Activated naive CD4-positive, alpha-beta T cell treated with anti-CD3 and anti-CD28 coated beads, Interleukin-2, amount 10 ng/mL, durations not matched to agents 7 days and 5 days (primary cell): ENCODE measurements at places on chromosomes 1 and 21.

DNA sequence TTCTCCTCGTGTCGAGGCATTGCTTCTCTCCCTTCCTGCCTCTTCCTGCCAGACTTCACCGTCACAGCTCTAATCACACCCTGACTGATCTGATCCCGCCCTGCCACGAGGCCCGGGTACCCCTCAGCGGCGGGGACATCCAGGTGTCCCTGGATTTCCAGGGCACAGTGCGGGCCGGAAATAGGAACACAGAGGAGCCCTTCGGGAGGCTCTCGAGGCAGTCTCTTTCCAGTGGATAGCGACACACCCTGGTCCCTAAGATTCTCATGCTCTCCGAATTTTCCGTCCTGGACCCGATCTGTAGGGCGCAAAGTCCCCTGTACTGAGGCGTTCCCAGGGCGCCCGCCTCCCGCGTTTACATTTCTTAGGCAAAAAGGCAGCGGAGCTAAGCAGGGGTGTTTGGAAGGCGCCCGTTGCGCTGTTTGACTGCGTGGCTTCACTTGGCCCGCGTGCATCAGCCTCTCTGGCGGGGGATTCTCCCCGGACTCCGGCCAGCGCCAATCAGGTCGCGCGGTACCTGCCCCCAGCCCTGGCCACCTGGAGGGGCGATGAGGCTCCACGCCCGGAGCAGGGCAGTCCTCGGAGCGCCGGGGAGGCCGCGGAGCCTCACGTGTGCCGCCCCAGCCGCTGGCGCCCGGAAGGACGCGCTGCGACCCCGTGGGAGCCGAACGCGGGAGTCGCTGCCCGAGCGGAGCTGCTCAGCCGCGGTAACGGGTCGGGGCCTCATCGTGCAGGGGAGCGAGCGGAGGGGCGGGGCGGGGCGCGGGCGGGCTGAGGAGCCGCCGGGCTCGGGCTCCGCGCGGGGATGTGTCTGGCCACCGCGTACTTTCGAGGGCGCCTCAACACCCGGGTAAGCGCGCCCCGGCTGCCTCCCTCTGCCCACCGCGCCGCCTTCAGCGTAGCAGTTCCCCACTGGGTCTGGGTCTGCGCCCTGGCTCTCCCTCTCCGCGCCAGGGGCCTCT lies at the start of gene FAM163A:
FAM163A (plus strand) TSS at position 575 of the 962 bp plus-strand sequence. CDS start 69,807 bp downstream, outside the sequence.
- peak; percentile 23 for DNase-seq

DNA sequence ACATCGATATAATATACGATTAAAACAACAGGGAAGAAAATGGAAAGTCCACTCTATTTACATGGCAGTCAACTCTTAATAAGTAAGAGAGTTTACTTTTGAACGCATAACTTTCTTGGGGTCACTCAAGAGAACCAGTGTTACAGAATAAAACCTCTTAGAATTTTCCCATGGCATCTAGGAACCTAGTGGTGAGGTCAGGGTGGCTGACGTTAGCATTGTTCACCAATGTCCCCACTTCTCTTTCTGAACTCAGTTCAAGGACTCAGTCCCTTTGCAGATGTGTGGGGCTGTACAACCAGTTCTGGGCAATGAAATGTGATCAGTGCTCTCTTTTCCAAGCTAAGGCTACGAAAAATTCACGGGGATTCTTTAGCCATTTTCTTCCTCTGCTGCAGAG lies 2.6 kb upstream of the RNF2 start:
- DNase-seq = no peak

DNA sequence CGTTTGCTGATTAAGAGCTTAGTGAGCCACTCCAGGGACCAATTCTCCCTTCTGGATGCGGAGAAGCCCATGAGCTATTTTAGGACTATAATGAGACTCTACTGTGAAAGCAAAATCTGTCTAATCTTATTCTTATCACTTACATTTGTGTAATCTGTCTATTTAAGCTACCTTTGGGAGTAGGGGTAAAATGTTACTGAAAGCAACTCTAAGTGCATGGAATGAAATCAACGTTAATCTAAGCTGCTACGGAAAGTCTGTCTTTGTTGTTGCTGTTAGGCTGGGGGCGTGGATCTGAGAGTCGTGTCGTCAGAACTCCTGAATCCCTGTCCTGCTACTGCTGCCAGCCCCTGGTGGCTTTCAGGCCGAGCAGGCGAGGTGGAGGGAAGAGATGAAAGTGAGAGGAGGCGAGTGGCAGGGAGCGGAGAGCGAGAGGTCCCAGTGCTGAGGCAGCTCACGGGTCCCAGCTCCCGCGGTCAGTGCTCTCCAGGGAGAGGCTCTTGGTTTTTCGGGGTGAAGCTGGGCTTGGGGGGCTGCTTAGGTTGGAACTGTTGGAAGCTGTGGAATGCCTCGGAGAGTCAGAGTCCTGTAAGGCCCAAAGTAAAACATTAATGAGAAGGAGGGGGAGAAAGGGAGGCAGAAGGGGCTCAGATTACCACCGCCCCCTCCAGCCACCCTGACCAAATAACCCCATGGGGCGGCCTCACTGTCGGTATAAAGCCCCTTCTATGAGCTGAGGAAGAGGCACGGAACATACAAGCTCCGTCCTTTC lies 53.9 kb downstream of the COQ8A start:
- DNase-seq = no peak

GRCh38 chr1:22075718-22076117 lies 23.2 kb downstream of the CDC42 start:
- DNase-seq = no peak

GRCh38 chr1:185811073-185811709 lies 77.0 kb downstream of the HMCN1 start:
- no peak for DNase-seq

DNA sequence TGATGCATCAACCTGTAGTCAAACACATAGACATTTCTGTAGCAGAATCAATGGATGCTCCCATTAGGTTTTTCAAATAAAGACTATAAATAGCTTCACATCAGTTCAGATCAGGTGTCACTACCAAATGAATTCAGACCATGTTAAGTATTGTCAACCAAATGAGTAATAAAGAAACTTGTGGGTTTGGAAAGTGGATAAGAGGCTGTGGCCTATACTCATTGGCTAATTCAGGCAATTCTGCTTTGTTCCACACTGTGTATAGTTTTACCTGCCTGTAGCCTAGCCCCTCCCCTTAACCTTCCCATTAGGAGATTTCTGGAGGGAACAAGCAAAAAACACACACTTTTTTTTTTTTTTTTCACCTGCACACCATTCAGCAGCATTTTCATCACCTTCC lies 321.2 kb downstream of the HLX start:
- DNase-seq = no peak

GRCh38 chr21:34792504-34793089 lies 123.8 kb downstream of the CLIC6 start:
- DNase-seq = no peak

DNA sequence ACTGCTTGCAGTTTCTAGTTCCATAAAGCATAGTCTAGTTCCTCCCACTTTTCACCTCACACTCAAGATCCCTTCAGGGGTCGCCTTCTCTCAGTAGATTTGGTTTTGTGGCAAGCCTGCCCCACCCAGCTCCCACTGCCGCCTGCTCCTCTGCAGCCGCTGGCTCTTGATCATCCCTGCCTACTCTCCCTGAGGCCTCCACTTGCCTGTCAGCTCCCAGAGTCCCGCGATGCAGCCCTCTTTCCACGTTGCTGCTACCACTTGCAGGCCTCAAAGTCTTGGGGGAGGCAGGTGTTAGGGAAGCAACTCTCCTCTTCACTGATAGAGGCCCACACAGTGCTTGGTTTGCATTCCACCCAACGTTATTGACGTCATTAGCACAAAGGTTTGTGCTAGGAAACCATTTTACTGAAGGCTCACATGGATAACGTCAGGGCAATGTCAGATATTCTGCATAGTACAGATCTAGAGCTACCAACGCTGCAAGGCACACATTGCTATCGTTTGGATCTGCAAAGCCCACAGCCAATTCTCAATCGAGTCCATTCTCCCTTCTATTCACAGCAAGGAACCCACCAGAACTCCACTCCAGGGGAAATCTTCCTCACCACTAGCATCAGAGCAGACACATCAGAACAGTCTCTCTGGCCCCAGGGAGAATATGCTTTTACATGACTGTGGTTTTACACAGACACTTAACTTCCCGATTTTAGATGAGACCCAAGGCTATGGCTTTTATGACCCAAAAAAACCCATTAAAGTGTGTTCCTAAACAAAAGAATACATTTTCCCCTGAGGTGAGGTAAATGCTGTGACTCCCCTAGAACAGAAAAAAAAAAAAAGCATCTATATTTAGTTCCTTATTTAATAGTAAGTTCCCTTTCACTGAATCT lies 519.5 kb upstream of the CAMK1G start:
- DNase-seq = no peak

DNA sequence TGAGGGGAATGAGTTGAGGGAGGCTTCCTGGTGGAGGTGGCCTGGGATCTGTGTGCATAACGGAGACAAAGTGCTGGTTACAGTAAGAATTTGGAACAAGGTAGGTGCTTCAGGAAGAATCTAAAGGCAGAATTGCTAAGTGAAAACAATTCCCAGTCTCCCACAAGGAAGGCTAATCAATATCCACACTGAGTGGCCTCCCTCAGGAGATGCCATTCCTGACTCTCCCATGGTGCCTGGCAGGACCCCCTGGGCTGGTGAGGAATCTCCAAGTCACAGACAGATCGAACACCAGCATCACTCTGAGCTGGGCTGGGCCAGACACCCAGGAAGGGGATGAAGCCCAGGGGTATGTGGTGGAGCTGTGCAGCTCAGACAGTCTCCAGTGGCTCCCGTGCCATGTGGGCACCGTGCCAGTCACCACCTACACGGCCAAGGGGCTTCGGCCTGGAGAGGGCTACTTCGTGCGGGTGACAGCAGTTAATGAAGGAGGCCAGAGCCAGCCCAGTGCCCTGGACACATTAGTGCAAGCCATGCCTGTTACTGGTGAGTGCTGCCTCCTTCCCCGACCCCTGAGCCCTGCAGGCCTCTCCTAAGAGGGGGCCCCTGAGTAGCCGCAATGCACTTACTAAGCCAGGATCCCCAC lies 30.7 kb downstream of the IGFN1 start:
- peak; percentile 19 for DNase-seq

- DNase-seq = no peak
Observed at GRCh38 chr1:39995973-39996393, 41.0 kb downstream of the MFSD2A start.

- DNase-seq = no peak
Observed at GRCh38 chr21:28419811-28420210, 572.9 kb downstream of the LTN1 start.

- no peak for DNase-seq
Observed at GRCh38 chr1:194813096-194813495, 1626.7 kb upstream of the B3GALT2 start.

- no peak for DNase-seq
Observed at GRCh38 chr1:107820801-107821200, 144.2 kb downstream of the VAV3 start.

DNA sequence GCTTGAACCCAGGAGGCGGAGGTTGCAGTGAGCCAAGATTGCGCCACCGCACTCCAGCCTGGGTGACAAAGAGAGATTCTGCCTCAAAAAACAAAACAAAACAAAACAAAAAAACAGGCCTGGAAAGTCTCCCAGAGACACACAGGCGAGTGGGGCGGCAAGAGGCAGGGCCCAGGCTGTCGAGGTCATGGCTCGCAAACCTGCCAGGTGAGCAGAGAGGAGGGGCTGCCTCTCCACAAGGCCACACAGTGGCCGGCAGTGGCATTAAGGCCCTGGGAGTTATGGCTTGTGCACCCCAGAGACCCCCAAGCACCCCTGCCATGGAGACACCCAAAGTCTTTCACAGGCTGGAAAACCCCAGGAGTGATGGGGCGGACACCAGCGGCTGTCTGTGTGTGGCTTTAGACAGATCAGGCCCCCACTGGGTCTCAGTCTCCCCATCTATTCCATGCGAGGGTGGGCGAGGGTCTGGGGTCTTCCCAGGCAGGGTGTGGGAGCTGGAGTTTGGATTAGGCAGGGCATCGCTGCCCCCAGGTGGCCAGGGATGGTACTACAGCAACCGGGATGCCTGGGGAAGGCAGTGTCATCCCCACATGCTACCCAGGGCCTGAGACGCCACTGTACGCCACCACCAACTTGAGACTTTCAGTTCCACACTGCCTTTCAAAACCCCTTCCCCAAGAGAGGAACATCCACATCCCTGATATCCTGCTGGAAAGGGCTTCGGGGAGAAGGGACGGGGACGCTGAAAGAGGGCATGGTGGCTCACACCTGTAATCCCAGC lies 7.3 kb upstream of the CTRC start:
- DNase-seq = peak; percentile 77

GRCh38 chr1:114224196-114224907 lies 70.7 kb upstream of the SYT6 start:
- no peak for DNase-seq

DNA sequence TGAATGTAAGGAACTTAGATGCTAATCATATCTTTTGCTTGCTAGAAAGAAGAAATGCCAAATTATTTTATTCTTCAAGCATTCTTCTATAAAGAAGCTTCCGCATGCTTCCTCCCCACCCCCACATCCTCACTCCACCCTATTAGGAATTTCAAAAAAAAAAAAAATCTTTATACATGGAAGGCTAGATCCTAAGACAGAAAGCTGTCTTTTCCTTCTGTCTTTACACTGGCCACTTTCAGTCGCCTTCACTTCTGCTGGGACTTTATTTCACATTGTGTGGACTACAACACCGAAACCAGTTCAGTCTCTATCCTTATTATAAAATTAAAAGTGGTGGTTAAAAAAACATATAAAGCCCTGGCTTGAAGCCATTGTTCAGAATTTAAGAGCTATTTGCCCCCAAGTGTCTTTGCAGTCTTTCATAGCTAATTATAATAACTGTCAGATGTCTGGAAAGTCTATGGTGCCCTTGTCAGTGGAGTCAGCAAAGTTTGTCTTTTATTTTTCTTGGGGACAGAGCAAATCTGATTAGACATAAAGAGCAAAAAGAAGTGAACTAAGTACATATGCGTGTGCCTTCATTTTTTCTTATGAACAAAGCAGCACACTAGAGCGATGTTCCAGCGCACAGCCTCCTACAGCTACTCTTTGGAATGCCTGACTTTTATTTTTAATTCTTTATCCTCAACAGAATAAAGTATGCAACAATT lies 297.7 kb downstream of the PTPRC start:
- peak; percentile 21 for DNase-seq

DNA sequence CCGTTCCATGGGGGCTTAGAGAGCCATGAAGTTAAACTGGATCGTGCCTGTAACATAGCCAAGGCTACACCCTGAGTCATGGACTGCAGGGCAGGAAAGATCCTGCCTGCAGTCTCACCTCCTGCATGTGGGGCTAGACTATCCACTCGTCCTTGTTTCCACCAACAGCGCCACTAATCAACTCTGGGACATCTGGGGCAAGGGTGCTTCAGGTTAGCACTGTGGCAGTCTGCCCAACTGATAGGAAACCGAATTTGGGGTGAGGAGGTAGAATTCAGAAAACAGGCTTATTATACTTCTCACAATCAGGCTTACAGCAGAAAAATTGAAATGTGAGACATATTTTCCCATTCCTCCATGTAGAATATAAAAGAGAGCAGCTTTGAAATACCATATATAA lies 85.2 kb upstream of the ADAM30 start:
- no peak for DNase-seq

- no peak for DNase-seq
Observed at GRCh38 chr1:86491171-86491950, 22.6 kb downstream of the CLCA1 start.
